ENCODE measurements at places on chromosomes 16 and 17.

- DNase-seq = no peak
These were observed 645 bp upstream of the ELMO3 start for GRCh38 chr16:67198238-67198734.

GRCh38 chr17:49862781-49863331 is 15.0 kb upstream of the TAC4 start:
- no peak for DNase-seq

- DNase-seq = no peak
These were observed 286.7 kb downstream of the SEC14L1 start for GRCh38 chr17:77427391-77427991.

GRCh38 chr17:72590382-72590781 is 469.6 kb downstream of the SOX9 start:
- no peak for DNase-seq

DNA sequence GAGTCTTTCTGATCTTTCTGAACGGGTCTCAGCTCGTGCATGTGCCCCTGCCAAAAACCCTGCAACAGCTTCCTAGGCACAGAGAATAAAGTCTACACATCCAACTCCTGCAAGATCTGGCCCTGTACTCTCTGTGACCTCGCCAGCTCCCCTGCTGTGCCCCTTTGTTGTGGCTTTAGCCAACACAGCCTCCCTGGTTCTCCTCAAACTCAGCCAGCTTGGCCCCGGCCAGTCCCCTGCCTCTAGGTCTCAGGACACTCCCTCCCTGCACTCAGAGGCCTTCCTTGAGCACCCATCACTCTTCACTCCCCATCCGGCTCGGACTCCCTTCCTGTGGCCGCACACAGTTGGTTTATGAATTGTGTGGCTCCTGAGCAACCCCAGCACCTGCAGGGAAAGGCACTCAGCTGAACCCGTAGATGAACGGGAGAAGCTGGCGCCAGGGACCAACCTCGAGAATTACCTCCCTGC is 1.4 kb downstream of the CEP131 start:
- DNase-seq = no peak

GRCh38 chr17:614653-615546 is 99.7 kb downstream of the VPS53 start:
- DNase-seq = no peak
